ENCODE measurements at places on chromosomes 2 and 18. TPM values are rescaled to one million over a fixed set of nuclear protein-coding genes. Genes with fewer than 3 reads are reported as not detected.

POMC gene
- total RNA-seq: 3.7 TPM

GPR45 gene
- total RNA-seq: not detected

DNA sequence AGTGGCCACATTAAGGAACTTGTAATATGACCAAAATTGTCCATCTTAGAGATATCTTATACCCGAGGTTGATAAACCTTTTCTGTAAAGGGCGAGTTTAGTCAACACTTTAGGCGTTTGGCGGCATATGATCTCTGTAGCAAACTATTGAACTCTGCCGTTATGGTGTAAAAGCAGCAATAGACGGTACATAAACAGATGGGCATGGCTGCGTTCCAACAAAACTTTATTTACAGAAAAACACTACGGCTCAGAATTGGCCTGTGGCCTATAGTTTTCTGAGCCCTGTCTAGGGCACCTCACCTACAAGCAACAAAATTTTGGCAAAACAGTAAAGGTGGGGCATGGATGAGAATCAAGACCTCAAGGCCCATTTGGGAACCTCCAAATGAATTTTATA lies 121.9 kb upstream of the HAAO start:
- H3K27ac ChIP-seq: no peak overlapping the region
- peaks cover 36% of the 10 kb centered on the region for H3K27me3 ChIP-seq
- no peak overlapping the region for H3K4me3 ChIP-seq

DNA sequence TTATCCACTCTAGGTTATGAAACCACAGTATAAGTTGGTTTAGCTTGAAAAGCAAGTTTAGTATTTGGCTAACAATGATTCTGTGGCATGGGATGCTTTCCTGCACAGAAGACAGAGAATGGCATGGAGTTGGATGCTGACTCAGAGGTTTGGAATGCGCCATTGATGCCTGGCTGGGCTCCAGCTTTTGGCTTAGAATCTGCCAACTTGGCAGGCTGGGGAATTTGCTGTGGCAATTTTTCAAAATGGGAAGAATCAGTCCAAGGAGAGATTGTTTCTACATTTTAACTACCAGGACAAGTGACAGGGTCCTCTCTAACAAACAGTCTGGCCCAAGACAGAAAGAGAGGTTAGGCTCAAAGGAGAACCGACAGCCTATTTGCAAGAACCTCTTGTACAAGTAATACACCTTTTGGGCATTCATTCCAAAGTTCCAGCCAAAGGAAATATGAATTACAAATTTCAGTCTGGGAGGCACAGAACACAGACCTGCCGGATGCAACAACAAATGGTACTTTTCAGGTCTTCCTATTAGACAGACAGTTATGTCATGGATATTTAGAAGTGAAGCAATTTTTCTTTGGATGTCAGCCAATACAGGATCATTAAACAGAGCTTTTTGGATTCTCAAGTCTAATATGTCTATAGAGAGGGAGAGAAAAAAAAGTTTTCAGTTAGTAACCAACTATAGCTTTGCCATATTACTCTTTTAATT lies 1027.7 kb downstream of the TMEM182 start:
- no peak for DNase-seq
- no peaks in the 10 kb centered on the region for H3K27me3 ChIP-seq
- no peak overlapping the region for H3K27ac ChIP-seq
- H3K36me3 ChIP-seq: no peaks in the 10 kb centered on the region
- no peak overlapping the region for H3K4me3 ChIP-seq
- no peaks in the 10 kb centered on the region for H3K4me1 ChIP-seq

RPRM gene
- total RNA-seq: not detected

GRCh38 chr2:142874293-142874814 lies 3.1 kb upstream of the KYNU start:
- H3K27me3 ChIP-seq: no peaks in the 10 kb centered on the region
- peak overlapping the region; percentile 58 for H3K27ac ChIP-seq
- DNase-seq: peak; percentile 80
- H3K4me3 ChIP-seq: no peak overlapping the region
- H3K36me3 ChIP-seq: no peaks in the 10 kb centered on the region

GRCh38 chr18:48590678-48591077 lies 51.8 kb downstream of the CTIF start:
- no peaks in the 10 kb centered on the region for H3K36me3 ChIP-seq
- no peaks in the 10 kb centered on the region for H3K4me1 ChIP-seq

DNA sequence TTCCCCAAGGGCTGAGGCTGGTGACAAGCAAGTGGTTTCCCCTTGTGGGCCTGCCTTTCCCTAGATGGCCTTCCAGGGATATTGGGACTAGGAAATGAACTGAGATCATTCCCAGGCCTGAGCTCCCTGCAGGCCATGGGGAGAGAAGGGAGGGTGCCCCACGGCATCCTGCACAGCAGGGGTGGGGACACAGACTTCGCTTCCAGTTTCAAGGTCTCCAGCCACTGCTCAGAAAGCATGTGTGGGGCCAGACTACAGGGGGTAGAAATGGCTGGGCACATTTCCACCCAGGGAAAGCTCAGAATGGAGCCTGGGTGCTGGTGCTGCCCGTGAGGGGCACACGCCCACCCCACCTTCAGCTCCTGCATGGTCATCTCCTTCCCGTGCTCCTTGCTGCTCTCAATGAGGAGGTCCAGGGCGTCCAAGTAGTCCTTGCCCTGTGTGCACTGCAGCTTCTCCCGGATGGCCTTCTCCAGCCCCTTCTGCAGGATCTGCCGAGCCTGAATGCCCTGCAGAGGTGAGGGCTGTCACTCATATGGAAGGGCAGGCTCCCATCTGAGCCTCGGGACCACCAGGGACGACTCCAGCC lies 13.2 kb downstream of the CYP26B1 start:
- H3K36me3 ChIP-seq: no peaks in the 10 kb centered on the region
- H3K27me3 ChIP-seq: no peaks in the 10 kb centered on the region
- H3K4me3 ChIP-seq: no peak overlapping the region
- peaks cover 4% of the 10 kb centered on the region for H3K4me1 ChIP-seq

- no peaks in the 10 kb centered on the region for H3K36me3 ChIP-seq
- H3K27ac ChIP-seq: no peak overlapping the region
- no peaks in the 10 kb centered on the region for H3K4me1 ChIP-seq
These were observed 1190.2 kb upstream of the NRXN1 start for GRCh38 chr2:52222128-52222527.

CCDC121 gene
- total RNA-seq: 3.0 TPM

GRCh38 chr2:120935339-120936313 lies 200.0 kb downstream of the GLI2 start:
- peaks cover 14% of the 10 kb centered on the region for H3K27me3 ChIP-seq
- no peaks in the 10 kb centered on the region for H3K4me1 ChIP-seq
- no peaks in the 10 kb centered on the region for H3K36me3 ChIP-seq
- no peak overlapping the region for H3K27ac ChIP-seq
- H3K4me3 ChIP-seq: no peak overlapping the region

DNA sequence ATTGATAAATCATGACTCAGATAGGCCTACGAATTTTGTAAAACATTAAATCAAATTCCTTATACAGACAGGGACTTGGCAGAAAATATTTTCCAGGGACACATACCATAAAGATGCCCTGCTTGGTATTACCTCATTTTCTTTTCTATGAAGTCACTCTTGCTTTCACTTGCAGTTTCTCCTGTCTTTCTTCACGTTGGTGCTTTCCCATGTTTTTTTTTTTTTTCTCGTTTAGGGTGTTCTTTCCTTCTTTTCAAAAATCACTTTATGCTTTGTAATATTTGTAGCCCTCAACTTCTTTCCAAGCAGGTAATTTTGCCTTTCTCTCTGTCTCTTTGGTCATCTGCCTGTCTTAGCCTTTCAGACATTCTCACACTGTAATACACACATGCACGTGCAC lies 40.7 kb downstream of the CDC42EP3 start:
- no peak overlapping the region for H3K27ac ChIP-seq
- H3K4me1 ChIP-seq: peaks cover 5% of the 10 kb centered on the region
- no peak overlapping the region for H3K4me3 ChIP-seq
- no peaks in the 10 kb centered on the region for H3K36me3 ChIP-seq

RAB1A gene
- total RNA-seq: 202 TPM

DNA sequence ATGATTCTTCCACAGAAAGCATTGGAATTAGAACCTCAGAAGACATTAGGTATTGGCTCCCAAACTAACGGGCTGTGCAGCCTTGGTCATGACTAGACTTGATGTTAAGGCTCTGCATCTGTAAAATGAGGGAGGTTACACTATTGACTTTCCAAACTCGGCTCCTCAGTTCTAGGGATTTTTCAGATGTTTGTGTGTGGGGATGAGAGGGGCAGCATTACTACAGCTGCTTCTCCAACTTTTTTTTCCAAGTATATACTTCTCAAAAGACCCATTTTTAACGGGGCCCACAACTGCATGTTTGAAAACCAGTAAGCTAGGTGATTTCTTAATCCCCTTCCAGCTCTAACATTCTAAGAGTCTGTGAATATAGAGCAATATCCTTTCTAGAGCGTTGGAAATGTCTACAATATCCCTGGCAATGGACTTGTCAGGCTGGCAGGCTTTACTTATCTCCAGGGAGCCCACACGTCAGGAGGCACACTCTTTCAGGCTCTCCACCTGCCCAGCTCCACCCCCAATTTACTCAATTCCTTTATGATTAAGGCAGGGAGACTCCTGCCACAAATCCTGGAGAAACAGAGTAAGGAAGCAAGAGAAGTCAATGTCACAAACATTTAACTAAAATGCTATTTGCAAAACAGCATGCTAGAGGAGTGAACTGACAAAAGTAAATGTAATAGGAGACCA lies 844 bp upstream of the MPV17 start:
- H3K27me3 ChIP-seq: no peaks in the 10 kb centered on the region
- no peaks in the 10 kb centered on the region for H3K36me3 ChIP-seq
- peaks cover 14% of the 10 kb centered on the region for H3K4me1 ChIP-seq
- H3K27ac ChIP-seq: peak overlapping the region; percentile 89
- peak overlapping the region; percentile 62 for H3K4me3 ChIP-seq

DNA sequence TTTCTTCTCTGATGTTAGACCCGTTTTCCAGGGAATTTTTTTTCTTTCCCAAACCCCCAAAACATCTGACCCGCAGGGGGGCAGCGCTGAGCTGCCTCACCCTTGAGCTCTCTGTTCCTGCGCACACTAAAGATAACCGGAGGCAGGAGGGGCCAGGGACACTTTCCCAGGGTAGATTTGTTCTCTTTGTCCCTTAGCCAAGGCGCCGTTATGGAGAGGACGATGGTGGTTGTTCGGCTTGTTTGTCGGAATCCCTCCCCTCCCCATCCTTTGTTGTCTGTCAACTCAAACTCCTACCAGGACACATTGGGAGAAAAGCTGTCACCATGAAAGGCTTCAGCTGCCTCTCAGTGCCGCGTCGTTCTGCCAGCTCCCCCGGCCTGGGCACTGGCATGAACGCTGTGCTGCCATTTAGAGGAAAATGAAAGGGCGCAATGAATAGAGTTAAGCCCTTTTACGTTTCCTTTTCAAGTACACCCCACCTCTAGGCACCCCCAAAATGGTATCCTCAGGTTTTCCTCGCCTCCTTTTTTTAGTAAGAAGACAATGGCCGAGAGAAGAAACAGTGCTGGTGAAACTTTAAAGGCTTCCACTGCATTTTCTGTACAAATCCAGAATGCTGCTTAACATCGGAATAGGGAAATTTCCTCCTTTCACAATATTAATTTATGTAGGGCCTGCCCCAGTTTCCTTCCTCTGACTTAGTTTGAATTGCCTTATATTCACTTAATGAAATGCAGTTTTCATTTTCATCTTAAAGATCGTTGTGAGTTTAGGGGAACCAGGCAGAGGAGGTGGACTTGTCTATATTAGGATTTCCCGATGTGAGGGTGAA lies 62.1 kb downstream of the RND3 start:
- no peak overlapping the region for H3K27ac ChIP-seq
- no peak overlapping the region for H3K4me3 ChIP-seq
- DNase-seq: no peak
- no peaks in the 10 kb centered on the region for H3K4me1 ChIP-seq
- H3K36me3 ChIP-seq: no peaks in the 10 kb centered on the region

GRCh38 chr2:231293163-231293562 lies 94.7 kb downstream of the ARMC9 start:
- H3K4me3 ChIP-seq: no peak overlapping the region
- H3K27ac ChIP-seq: peak overlapping the region; percentile 29
- no peaks in the 10 kb centered on the region for H3K4me1 ChIP-seq
- no peak for DNase-seq
- no peaks in the 10 kb centered on the region for H3K36me3 ChIP-seq

NETO1 gene
- not detected for total RNA-seq

DNA sequence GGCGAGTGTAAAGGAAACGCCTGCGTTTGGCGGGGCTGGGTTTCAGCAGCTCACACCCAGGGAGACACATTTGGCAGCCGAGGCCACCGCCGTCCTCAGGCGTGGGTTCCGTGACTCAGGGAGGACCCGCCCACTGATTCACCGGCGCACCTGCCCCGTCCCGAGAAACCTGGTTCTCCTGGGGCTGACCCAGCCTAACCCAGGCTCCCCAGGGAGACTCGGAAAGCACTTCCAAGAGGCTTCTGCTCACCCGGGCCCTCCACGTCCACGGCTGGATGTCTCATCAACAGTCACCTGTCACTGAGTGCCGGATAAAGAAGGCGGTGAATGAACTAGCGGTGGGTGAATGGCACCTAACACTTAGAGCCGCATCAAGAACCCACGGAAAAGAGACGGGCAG lies 126.4 kb upstream of the CTDP1 start:
- H3K4me3 ChIP-seq: no peak overlapping the region
- H3K27ac ChIP-seq: no peak overlapping the region
- no peak for DNase-seq
- no peaks in the 10 kb centered on the region for H3K4me1 ChIP-seq
- H3K36me3 ChIP-seq: no peaks in the 10 kb centered on the region

AKAIN1 gene
- total RNA-seq: not detected

DNA sequence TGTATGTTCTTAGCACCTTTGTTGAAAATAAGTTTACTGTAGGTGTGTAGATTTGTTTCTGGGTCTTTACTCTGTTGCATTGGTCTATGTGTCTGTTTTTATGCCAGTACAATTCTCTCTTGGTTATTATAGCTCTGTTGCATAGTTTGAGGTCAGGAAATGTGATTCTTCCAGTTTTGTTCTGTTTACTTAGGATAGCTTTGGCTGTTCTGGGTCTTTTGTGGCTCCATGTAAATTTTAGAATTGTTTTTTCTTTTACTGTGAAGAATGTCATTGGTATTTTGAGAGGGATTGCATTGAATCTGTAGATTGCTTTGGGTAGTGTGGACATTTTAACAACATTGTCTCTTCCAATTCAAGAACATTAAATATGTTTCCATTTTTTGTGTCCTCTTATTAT lies 69.1 kb downstream of the ANKRD62 start:
- no peaks in the 10 kb centered on the region for H3K27me3 ChIP-seq
- no peak for DNase-seq
- no peaks in the 10 kb centered on the region for H3K4me1 ChIP-seq
- H3K36me3 ChIP-seq: no peaks in the 10 kb centered on the region
- H3K4me3 ChIP-seq: no peak overlapping the region

PID1 gene
- 47.8 TPM for total RNA-seq

- H3K36me3 ChIP-seq: no peaks in the 10 kb centered on the region
- no peaks in the 10 kb centered on the region for H3K4me1 ChIP-seq
- H3K4me3 ChIP-seq: no peak overlapping the region
- H3K27ac ChIP-seq: no peak overlapping the region
These were observed 309.5 kb downstream of the NDUFA10 start for GRCh38 chr2:239715606-239716005.

- no peak overlapping the region for H3K4me3 ChIP-seq
- no peak for DNase-seq
- H3K27ac ChIP-seq: no peak overlapping the region
- H3K27me3 ChIP-seq: no peaks in the 10 kb centered on the region
These were observed 48.5 kb upstream of the DOCK10 start for GRCh38 chr2:225090746-225091145.

- H3K27ac ChIP-seq: no peak overlapping the region
- DNase-seq: no peak
- no peaks in the 10 kb centered on the region for H3K27me3 ChIP-seq
- H3K4me1 ChIP-seq: no peaks in the 10 kb centered on the region
- H3K4me3 ChIP-seq: no peak overlapping the region
These were observed 61.4 kb downstream of the MYO5B start for GRCh38 chr18:50133526-50133925.

GRCh38 chr2:151908204-151908882 lies 80.1 kb upstream of the ARL5A start:
- H3K4me3 ChIP-seq: no peak overlapping the region
- H3K4me1 ChIP-seq: peaks cover 30% of the 10 kb centered on the region
- no peak overlapping the region for H3K27ac ChIP-seq
- no peaks in the 10 kb centered on the region for H3K36me3 ChIP-seq
- no peaks in the 10 kb centered on the region for H3K27me3 ChIP-seq

ADRA2B gene
- 0.20 TPM for total RNA-seq

Measured in left lung (tissue), 14 donors.